ENCODE measurements at places on chromosomes 3 and 15. TPM values are rescaled to one million over a fixed set of nuclear protein-coding genes. Genes with fewer than 3 reads are reported as not detected.

DNA sequence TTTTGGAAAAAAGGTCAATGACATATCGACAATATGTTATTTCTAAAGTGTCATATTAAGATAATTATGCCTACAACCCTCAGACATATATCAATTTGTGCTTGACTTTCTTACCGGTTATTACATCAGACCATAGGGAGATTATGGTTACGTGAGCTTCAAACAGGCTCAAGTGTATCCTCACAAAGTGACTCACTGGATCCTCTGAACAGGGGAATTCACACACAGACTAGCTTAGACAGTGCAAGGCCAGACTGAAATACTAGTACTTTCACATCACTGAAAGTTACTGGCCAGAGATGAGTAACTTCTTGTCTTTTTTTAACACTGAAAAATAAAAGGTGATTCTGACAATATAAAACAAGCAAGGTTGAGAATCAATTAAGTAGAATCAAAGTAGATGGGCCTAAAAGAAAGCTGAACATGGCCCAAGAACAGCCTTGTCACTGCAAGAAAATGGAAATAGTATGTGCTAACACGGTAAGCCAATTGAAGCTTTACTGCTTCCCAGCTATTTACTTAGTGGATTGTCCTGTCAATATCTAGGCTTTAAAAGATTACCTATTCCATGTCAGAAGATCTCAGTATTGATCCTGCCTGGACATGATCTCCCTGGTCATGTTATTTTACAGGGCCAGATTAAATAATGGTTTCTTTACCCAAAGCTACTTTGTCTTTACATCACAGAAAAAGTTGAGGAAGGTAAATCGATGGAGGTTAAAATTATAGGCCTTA lies 848.6 kb downstream of the ROBO1 start:
- H3K27ac ChIP-seq, result no peak overlapping the region
- H3K36me3 ChIP-seq, result no peaks in the 10 kb centered on the region

DNA sequence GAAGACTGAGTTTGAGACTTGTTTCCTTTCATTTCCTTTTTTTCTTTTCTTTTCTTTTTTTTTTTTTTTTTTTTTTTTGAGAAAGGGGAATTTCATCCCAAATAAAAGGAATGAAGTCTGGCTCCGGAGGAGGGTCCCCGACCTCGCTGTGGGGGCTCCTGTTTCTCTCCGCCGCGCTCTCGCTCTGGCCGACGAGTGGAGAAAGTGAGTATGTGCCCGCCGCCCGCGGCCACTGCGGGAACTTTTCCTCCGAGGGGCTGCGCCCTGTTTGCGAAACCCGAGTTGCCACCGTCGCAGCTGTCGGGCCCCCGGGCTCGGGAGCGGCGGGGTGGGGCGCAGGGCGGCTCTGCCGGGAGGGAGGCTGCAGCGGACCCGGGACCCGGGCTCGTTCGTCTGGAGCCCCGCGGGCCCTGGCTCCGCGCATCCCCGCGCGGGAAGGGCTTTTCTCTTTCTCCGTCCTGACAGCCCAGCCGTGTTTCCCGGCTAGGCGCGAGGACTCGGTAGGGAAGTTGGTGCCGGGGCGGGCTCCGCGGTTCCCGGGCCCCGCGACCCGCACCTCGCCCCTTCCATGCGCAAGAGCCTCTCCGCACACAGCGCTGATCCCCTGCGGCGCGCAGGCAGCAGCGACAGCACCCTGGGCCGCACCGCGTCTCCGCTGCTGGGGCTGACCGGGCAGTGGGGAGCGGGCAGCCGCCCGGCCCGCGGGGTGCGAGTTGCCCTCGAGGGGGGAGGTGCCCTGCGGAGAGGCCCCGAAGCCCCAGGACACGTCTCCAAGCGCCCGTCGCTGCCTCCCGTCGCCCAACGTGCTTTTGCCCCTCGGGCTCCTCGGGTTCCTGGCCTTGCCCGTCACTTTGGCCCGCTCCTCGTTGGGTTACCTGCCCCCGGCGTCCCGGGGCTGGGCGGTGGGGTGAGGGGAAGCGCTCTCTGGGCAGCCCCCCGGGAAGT lies 1.4 kb downstream of the IGF1R start:
- H3K36me3 ChIP-seq, result no peaks in the 10 kb centered on the region
- peak; percentile 68 for DNase-seq
- peaks cover 6% of the 10 kb centered on the region for H3K4me1 ChIP-seq
- H3K27ac ChIP-seq, result peak overlapping the region; percentile 95

The CLDN16 gene
- 0.08 TPM for polyA plus RNA-seq

The CHRNB4 gene
- 0.35 TPM for polyA plus RNA-seq

The HIGD2B gene
- not detected for polyA plus RNA-seq

DNA sequence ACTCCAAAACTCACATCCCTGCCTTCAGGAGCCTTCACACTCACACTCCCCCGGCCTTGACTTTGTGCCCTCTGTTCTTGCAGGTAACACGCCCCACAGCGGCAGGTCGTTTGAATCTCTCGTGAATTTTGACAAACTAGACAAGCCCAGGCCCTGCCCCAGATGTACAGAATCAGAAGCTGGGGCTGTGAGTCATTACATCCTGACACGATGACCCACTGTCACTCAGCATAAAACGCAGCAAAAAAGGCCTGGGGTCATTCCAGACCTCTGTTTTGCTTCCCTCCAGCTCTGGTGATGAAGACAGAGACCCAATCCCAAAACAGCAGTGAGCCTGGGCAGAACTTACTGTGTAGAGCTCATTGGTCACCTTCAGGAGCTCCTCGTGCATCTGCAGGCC lies 116.4 kb upstream of the RAD18 start:
- no peak overlapping the region for H3K4me3 ChIP-seq
- no peak for DNase-seq
- no peaks in the 10 kb centered on the region for H3K27me3 ChIP-seq
- H3K36me3 ChIP-seq, result no peaks in the 10 kb centered on the region
- no peaks in the 10 kb centered on the region for H3K4me1 ChIP-seq

The CD86 gene
- 8.7 TPM for polyA plus RNA-seq
